ENCODE measurements at places on chromosomes 2 and 18. TPM values are rescaled to one million over a fixed set of nuclear protein-coding genes. Genes with fewer than 3 reads are reported as not detected.

FBXO15 gene
- total RNA-seq, result 0.91 TPM

EGR4 gene
- total RNA-seq, result 0.46 TPM

SCN2A gene
- not detected for total RNA-seq

RTP5 gene
- 0.30 TPM for total RNA-seq

PLGLB1 gene
- 2.1 TPM for total RNA-seq

SS18 gene
- 75.2 TPM for total RNA-seq

ZSWIM2 gene
- total RNA-seq, result not detected

CCDC121 gene
- total RNA-seq, result 0.73 TPM

NEU2 gene
- total RNA-seq, result not detected
